ENCODE measurements at places on chromosomes 6 and 20.
A peak's percentile ranks its signal among the peaks of the same experiment; 100 is the strongest.

GRCh38 chr20:63782051-63782471, 42.5 kb downstream of the SLC2A4RG start:
- no peak for DNase-seq

- no peak for DNase-seq
These were observed 55.7 kb downstream of the PHACTR2 start for GRCh38 chr6:143733510-143733909.

DNA sequence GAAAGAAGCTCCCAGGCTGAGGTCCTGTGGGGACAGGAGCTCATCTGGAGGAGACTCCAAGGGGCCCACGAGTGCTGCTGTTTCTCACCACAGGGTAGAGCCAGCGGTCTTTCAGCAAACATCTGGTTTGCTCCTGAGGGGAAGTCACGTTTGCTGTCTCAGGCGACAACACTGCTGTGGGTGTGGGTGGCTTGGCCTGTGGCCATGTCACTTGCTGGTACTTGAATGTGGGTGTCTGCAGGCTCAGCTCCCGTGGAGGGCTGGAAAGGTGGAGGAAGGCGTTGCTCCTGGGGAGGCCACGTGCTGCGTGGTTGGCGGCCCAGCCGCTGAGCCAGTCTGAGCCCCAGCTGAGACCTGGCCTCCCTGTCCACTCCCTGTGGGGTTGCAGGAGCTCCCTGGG, 52.8 kb upstream of the MPC1 start:
- no peak for DNase-seq

- DNase-seq: no peak
These were observed 12.8 kb downstream of the KCTD20 start for GRCh38 chr6:36455486-36456027.

DNA sequence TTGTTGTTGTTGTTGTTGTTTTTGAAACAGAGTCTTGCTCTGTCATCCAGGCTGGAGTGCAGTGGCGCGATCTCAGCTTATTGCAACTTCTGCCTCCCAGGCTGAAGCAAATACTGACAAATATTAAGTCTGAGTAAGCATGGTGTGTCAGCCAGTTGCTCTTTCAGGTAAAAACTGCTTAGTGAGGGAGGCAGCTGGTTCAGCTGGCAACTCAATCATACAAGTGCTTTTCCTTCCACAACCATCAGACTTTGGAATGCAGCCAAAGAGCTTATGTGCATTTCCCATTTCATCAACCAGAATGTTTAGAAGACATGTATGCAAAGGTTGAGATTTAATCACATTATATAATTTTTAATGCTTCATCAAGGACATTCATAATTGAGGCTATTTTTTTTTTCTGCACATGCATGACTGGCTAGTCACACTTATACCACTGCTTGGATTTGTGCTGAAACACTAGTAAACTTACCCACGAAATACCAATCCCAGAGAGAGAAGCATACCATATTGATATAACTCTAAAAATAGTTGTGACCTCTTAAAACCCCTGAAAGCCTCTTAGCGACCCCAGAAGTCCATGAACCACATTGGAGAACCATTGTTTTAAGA, 56.0 kb downstream of the CLIC5 start:
- DNase-seq: no peak

- no peak for DNase-seq
These were observed 27.9 kb upstream of the SGK1 start for GRCh38 chr6:134345789-134346188.

GRCh38 chr20:63224412-63225081, 8.6 kb upstream of the YTHDF1 start:
- DNase-seq: no peak

- DNase-seq: no peak
These were observed 47.9 kb upstream of the DDR1 start for GRCh38 chr6:30836431-30836866.

- DNase-seq: no peak
These were observed 213.0 kb downstream of the TFAP2A start for GRCh38 chr6:10201606-10202510.

GRCh38 chr20:31901615-31902014, 31.2 kb downstream of the TTLL9 start:
- no peak for DNase-seq

GRCh38 chr20:35007413-35007812, 51.7 kb downstream of the MYH7B start:
- no peak for DNase-seq

GRCh38 chr20:49478266-49478665, 4.2 kb downstream of the KCNB1 start:
- DNase-seq: no peak

GRCh38 chr6:160198606-160199211, 59.9 kb downstream of the SLC22A2 start:
- no peak for DNase-seq

DNA sequence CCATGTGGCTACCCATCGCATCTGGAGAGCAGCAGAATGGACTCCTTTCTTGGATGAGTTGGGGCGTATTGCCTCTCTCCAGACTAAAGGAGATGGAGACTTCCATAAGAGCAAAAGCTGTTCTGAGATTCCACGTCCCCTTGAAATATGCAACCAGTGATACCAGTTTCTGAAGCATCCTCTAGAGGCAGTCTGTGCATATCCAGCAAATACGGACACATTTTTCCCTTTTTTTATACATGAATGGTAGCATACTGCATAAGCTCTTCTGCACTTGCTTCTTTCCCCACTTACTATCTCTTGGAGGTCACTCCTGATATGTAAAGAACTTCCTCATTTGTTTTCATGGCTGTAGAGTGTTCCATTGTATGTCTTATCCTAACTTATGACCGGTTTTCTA, 34.6 kb downstream of the TAF8 start:
- DNase-seq: no peak

- peak; percentile 2 for DNase-seq
These were observed 98.3 kb downstream of the RAMACL start for GRCh38 chr6:166488076-166488685.

DNA sequence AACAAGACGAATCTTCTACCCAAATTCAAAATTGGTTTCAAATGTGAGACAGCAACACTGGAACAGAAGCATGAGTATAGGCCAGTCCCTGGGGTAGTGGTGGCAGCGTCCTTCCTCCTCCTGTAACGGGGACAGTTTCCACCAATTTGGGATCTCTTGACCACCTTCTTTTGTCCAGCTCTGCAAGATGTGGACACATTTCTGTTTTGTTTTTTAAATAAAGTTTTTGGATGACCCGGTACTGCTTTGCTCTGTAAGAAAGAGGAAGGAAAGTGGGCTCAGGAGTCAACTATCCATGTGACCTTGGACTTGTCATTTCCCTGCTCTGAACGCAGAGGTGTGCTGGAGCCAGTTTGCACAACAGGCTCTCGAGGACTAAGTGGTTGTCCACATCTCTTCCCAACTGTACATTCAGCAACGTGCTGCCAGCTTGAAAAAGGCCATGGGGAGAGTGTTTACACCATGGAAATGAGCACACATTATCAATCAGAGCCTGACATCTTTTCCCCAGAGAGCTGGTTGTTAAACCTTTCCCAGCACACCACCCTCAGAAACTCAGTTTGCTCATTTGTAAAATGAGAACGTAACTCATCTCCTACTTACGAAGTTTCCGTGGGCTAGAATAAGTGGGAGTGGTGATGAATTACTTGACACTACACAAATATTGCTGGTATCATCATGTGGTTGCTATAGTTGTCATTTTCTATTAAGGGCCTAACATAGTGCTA, 66.5 kb downstream of the ADTRP start:
- DNase-seq: no peak

DNA sequence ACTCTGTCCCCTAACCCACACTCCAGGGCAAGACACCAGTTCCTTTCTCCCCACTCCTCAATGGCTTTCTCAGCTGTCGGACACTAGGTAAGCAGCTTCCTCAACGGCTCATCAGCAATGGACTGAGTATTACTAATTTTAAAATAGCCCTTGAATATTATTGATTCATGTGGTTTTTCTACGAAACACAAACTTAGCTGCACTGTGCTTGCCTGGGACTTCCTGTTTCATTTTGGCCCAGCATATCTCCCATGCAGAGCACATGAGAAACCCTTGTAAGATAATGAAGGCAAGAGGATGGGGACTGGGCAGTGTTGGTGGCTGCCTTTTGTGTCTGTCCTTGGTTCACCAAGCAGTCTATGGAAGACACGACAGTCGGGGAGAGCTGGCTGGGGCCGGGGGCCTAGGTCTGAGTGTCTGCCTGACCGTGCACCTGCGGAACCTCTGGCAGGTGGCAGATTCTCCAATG, 48.9 kb downstream of the RNASET2 start:
- no peak for DNase-seq

- DNase-seq: no peak
These were observed 72.0 kb downstream of the LY86 start for GRCh38 chr6:6660339-6661045.

- DNase-seq: no peak
These were observed 5.2 kb downstream of the C20orf204 start for GRCh38 chr20:64041040-64041780.

- no peak for DNase-seq
These were observed 90.7 kb downstream of the ANKRD60 start for GRCh38 chr20:58137651-58138265.

GRCh38 chr6:76275746-76276145, 203.3 kb upstream of the IMPG1 start:
- DNase-seq: no peak

- no peak for DNase-seq
These were observed 66.1 kb downstream of the SYNJ2 start for GRCh38 chr6:158047563-158048323.

GRCh38 chr6:170316071-170316470, 9.5 kb downstream of the FAM120B start:
- DNase-seq: no peak

DNA sequence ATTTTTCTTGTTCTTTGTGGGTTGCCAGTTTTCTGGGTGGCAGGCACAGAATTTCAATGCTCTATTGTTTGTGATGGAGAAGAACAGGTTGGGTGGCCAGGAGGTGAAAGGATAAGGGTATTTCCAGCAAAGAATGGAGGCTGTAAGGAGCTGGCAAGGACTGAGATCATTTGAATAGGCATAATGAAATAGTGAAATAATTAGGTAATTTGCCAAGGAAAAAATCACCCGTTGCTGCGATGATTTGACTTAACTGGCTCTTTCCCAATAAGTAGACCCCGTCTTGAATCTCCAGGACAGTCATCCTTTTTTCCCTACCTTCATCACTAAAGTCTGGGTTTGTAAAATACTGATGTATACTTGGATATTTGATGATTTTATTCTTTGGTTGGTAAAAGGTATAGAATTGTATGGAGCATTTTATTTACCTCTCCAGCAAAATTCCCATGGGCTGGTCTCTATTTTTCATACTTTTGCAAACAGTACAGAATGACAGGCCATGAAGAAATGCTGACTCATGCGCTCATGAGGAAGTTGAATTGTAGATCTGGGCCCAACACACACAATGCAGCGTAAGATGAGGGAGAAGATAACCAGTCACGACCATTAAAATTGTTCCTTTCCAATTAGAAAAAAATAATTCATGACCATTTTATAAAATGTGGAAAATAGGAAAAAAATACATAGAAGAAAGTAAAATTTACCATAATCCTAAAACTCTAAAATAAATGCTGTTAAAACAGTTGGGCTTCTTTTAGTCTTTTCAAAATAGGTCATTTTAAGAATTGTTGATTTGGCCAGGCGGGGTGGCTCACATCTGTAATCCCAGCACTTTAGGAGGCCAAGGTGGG, 2.4 kb upstream of the GCNT2 start:
- DNase-seq: peak; percentile 63

GRCh38 chr6:96898241-96898851, 655 bp upstream of the NDUFAF4 start:
- DNase-seq: peak; percentile 42

DNA sequence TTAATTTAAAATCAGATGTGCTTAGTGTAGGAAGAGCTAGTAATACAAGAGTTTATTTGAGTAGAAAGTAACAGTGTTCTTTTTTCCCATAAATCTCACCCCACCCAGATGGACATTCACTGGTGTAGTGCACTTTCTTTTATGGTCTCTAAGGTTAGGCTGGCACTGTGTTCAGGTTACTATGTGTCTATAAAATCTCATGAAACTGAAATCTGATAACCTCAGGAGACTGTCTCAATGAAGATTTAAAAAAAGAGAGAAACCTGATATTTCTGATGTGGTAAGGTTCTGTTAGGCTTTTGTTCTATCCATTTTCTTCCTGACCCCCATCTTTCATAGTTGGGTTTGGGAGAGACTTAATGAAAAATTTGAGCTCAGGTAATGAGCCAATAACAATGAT, 101.2 kb upstream of the CLVS2 start:
- no peak for DNase-seq

DNA sequence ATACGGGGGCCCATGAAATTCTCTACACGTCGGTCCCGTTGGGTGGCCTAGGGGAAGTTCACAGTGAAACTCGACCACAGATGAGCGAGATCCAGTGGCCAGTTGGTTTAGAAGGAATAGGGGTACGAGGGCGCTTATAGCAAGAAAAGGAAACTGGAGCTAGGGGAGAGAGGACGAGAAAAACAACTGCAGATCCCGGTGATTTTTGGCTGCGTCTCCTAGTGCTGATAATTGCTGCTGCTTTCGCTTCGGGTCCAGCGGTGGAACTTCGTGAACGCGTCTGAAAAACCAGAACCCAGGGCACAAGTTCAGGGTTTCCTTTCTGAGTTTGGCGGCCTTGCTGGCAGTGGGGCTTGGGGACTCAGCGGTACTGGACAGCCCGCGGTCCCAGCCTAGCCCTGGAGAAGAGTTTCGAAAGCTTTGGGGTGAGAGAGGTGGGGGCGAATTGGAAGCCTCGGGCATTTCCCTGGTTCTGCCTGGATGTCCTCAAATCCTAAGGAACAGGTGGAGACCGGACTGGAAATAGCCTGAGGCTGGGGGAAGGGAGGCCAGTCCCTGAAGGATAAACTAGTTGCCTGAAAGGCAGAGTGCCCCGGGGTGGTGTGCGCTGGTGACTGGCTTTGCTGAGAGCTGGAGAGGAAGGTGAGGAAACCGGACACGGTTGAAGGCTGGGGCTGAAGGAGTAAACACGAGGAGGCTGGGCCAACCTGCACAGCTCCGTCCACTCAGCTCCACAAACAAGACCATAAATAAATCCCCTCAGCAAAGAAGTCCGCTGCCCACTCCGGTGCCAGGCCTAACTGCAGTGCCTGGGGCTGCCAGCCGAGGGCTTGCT, 793 bp downstream of the GMPR start:
- DNase-seq: peak; percentile 65

DNA sequence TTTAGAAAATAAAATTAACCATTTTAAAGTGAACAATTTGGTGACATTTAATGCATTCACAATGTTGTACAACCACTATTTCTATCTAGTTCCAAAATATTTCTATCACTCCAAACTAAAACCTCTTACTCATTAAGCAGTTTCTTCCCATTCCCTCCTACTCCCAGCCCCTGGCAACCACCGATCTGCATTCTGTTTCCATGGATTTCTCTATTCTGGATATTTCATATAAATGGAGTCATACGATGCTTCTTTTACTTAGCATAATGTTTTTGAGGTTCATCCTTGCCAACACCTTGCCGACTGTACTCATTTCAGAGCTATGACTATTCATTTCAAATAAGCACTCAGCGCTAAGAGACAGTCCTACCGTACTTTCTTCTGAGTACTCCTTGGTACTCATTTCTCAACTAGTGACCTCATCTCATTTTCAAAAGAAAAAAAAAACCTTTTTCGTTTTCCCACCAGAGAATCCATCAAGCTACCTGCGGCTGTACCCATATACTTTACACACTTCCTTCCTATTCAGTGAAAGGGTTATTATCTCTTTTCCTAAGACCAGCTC, 259.2 kb downstream of the UTRN start:
- no peak for DNase-seq
